HepG2 (cell line): ENCODE measurements at places on chromosomes 2 and 18.

GRCh38 chr18:1708006-1708405 lies 803.3 kb downstream of the ADCYAP1 start:
- DNase-seq = no peak

DNA sequence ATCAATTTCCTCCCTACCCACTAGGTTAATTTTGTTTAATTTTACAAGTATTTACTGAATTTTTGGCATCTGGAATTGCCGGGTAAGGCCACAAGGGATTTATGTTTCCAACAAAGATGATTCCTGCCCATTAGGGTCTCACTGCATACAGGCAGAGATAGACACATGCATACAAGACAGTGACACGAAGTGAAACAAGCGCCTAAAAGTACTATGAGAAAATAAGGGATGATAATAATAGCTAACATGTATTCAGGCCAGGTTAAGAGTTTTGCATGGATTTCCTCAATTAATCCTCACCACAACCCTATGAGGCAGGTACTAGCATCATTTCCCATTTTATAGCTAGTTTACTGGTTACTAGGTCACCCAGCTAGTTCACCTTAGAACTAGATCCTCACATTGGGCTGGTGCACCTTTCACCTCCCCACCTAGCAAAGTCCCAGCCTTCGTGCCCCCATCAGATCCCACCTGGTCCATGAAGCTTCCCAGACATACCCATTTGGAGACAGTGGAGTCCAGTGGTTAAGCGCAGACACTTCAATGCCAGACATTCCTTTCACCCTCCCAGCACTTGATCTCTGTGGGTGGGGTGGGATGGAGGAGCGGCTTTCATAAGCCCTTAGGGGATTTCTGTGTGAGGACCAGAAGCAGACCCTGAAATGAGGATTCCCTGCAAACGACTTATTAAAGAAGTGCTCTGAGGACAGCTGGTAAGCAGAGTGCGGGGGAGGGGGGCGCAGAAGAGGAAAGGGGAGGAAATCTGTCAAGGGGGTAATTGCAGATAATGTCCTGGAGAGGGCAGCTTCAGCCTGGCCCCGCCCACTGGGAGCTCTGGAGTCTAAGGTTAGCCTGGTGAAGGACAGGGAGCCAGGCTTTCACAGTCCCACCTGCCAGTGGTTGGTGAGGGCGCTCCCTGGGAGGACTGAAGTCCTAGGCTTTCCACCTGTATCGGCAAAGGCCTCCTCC lies 5.8 kb upstream of the DGUOK start:
- peak; percentile 55 for DNase-seq

- DNase-seq = no peak
Observed at GRCh38 chr2:71459084-71459431, 5.7 kb downstream of the DYSF start.

GRCh38 chr2:129681788-129682187 lies 297.7 kb upstream of the RAB6C start:
- no peak for DNase-seq

- peak; percentile 24 for DNase-seq
Observed at GRCh38 chr18:35933982-35934381, 38.5 kb upstream of the RMP24 start.

DNA sequence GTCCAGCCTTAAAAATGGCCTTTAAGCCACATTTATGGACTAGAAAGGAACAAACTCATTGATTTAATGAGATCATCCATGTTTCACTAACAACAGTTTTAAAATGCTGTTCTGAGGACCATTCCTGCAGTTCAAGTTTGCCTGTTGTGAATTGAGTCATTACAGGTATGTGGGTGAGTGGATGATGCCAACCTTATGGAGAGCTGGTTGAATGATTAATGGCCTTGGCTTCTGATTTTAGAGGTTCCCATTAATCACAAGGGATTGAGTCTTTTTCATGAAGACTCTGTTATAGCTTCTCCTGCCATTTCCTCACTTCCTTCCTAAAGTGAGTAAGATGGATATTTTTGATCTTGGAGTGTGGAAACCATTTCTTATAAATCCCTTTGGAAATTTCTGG lies 459.8 kb upstream of the SLC14A2 start:
- no peak for DNase-seq

- no peak for DNase-seq
Observed at GRCh38 chr2:12428324-12428723, 288.4 kb upstream of the TRIB2 start.

- peak; percentile 15 for DNase-seq
Observed at GRCh38 chr2:215535125-215535668, 99.3 kb upstream of the FN1 start.

DNA sequence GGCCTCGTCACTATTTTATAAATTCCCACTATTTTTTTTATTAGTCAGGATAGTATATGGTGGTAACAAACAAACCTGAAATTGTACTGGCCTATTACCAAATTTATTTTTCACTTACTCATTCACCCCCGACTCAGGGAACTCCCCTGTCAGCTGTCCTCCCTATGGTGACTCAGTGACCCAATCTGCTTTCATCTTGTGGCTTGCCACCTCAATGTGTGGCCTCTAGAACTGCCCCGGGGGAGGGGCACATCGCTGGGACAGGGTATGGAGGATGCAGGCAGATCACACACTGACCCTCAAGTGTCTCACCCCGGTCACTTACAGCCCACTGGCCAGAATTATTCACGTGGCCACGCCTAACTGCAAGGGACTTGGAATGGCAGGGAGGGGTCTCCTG lies 71.6 kb downstream of the ACTR2 start:
- no peak for DNase-seq

- no peak for DNase-seq
Observed at GRCh38 chr2:99377879-99378278, 40.7 kb downstream of the EIF5B start.

DNA sequence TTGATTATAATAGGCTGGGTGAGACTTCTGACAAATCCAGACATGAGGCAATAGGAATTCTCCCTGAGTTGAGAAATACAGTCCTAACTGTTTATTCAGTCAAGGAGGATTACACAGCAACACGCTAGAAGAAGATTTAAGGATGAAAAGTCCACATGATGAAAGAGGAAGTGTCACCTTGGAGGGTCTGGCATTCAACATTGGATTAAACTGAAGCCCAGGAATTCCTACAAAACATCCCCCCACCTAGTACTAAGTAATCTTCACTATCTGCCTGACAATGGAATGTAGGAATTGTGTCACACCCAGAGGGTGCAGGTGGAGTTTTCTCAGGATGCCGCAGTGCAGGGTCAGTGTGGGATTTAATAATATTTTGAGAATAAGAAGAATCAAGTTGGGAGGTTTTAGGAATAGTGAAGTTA lies 142.4 kb downstream of the SOCS6 start:
- DNase-seq = peak; percentile 98

DNA sequence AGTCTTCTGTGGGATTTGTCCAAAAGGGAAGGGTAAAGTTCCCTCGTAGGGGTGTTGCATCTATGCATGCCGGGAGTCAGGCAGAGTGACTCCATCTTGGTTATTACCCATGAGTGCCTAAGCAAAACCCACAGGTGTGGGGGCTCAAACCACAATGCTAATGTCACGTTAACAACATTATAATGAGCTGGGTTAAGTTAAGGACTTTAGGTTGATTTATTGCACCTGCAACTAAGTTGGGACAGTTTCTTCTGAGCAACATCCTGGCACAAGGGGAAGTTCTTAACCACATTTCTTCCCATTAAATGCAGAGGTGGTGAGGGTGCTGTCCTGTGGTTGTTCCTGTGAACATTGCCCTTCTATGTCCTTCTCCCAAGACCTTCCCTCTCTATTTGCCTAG lies 1596.8 kb upstream of the SLC39A10 start:
- no peak for DNase-seq

GRCh38 chr2:1635823-1636222 lies 108.5 kb downstream of the PXDN start:
- DNase-seq = no peak

DNA sequence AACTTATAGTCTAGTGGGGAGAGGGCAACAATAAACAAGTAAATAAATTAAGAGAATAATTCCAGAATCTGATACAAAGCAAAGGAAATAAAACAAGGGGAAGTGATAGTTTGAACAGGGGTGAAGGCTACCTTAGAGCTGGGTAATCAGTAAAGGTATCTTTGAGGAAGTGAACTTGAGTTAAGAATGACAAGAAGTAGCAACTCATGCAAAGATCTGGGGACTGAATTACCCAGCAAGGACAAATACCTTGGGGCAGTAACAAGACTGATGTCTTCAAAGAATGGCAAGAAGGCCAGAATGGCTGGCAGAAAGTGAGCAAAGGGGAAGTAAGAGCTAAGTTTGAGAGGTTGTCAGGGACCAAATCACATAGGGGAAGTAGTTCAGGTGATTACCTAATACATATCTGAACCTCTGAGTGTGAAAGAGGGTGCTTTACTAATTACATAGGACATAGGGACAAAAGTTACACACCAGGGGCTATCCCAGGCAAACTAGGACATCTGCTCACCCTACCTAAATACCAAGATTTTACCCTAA lies 244.6 kb upstream of the HNRNPA3 start:
- DNase-seq = no peak

GRCh38 chr2:105782123-105782522 lies 37.4 kb downstream of the NCK2 start:
- DNase-seq = no peak

DNA sequence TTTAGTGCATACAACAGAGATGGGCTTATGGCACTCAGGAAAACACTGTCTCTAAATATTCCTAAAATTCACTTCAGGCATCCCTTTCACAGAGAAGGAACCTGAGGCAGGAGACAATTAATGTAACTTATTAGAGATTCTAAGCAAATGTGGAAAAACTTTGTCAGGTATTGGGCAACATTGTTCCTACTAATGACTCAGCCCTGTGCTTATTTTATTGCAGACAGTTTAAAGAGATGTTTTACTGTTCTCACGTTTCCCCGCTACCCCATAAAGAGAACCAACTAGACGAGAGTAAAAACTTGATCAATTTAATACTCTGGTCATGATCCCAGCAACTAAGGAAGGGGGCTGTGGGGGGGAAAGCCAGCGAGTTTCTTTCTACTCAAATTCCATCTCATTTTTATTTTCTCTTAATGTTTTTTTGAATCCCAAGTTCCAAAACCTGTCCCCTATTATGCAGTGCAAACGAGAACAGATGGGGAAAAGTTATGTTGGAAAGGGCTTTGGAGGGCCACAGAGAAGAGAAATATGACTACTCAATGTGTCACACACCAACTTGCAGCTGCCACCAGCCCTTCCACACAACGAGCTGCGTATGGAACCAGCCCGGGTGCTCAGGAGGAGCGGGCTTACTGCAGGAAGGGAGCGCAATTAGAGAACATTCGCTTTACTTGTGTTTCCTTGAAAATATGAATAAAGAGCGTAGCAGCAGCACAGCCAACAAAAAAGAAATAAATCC lies 18.7 kb upstream of the ACVR1 start:
- no peak for DNase-seq

- DNase-seq = peak; percentile 50
Observed at GRCh38 chr18:50011813-50012435, 183.0 kb downstream of the MYO5B start.

DNA sequence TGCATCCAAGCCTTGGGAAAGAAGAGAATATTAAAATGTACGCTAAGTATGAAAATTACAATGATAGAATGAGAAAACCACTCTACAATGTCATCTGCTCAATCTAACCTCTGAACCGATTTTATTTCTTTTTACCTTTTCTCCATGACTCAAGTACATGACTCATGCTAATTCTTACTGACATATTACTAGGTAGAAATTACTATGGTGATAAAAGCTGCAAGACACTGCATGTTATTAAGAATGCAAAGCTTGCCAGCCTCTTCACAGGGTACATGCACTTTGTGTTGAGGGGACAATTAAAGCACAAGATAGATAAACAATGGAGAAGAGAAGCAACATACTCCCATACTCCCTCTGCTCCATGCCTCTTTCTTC lies 20.7 kb downstream of the SFT2D3 start:
- DNase-seq = no peak

GRCh38 chr18:21826196-21826595 lies 85.6 kb downstream of the MIB1 start:
- DNase-seq = no peak

GRCh38 chr18:76644580-76644979 lies 149.5 kb upstream of the ZNF516 start:
- DNase-seq = no peak

- DNase-seq = no peak
Observed at GRCh38 chr2:194015751-194016150, 1641.3 kb upstream of the SLC39A10 start.

DNA sequence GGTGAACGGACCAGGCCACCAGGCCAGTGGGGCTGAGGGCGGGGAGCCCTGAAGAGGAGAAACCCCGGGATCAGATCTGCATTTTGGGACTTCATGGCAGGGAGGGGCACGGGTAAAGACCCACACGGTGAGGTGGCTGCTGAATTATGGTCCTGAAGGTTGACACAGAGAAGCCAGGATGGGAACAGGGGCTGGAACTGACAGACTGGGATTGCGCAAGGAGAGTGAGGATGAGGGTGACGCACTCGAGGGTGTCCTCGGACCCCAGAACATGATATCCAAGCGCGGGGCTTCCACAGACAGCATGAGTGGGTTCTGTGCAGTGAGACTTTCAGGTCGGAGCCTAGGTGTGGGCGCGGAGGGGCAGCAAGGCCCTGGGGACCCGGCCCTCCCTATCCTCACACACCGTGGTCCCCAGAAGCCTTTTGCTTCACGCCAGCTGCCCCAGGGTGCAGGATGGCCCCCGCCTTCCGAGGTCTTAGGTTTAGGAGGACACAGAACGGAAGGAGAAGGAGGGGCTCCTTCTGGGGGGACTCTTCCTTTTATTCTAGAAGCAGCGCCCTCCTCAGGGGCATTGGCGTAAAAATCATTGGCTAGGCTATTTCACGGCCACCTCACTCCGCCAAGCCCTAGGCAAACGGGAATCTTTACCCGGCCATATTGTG lies 416.8 kb upstream of the HS6ST1 start:
- no peak for DNase-seq

DNA sequence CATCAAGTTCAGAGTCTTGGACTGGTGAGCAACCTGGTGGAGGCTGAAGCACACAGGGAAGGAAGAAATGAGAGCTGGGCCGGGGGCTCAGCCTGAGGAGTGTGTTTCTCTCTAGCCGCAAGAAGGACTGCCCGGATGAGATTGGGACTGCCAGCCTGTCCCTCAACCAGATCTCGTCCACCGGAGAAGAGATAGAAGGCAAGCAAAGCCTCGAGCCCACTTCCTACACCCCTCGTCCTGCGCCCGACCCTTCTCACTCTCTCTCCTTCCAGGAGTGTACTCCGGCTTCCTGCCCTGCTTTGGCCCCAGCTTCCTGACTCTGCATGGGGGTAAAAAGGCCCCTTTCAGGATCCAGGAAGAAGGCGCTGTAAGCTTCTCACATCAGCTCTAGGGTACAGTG lies 26.2 kb downstream of the FER1L5 start:
- no peak for DNase-seq

DNA sequence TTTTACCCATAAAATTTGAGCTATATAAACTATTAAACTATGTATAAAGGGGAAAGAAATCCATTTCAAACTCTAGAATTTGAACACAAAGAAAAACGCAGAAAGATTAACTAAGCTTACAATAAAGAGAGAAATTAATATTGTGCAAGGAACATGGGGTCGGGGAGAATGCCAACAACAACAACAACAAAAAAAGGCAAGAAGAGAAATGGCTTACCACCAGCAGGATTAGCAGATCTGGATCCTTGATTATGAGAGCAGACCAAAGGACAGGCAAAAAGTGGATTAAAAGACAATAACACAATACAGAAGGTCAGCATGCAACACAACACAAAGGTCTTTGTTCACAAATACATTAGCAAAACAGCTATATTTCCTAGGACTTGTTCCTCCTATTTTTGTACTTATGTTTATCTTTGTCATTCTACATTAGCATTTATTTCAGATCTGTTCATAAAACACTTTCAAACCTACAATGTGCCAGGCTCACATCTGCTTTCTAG lies 103.4 kb upstream of the RNU4ATAC start:
- no peak for DNase-seq

GRCh38 chr18:44786688-44787087 lies 106.0 kb downstream of the SETBP1 start:
- no peak for DNase-seq
